ENCODE measurements at places on chromosomes 5 and 9.

GRCh38 chr5:77200663-77201062, 9.8 kb upstream of the PDE8B start:
- DNase-seq = no peak

DNA sequence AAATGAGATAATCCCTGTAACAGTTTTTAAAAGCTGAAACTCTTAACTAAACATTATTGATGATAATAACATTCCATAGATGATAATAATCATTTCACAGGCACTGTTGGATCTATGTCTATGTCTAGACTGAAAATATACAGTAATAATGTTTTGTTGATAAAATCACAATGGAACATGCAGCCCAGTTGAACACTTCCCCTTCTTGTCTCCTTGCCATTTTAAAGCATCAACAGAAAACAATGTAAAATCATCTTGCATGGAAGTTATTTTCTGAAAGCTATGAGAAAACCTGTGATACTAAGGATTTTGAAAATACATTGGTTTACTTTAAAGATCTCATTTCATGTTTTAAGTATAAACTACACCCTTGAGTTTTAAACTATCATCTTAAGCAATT, 1.9 kb downstream of the GAPT start:
- DNase-seq = no peak

- DNase-seq = no peak
Observed at GRCh38 chr9:27460226-27461023, 63.7 kb upstream of the IFNK start.

- DNase-seq = peak; percentile 58
Observed at GRCh38 chr9:34986540-34987047, 3.0 kb upstream of the DNAJB5 start.

GRCh38 chr9:98576354-98576753, 132.4 kb downstream of the GABBR2 start:
- DNase-seq = no peak

DNA sequence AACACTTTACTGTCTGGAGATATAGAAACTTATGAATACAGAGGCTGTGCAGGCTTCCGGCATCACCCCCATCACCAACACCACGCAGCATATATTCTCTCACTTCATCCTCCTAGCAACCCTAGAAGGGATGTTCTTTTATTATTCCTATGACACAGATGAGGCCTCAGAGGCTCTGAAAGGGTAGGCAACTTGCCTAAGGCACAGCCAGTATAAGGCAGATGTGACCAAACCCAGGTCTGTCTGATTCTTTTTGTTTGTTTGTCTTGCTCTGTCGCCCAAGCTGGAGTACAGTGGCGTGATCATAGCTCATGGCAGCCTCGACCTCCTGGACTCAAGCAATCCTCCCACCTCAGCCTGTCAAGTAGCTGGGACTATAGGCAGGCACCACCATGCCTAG, 22.8 kb upstream of the CORO2A start:
- DNase-seq = no peak

GRCh38 chr5:122237906-122238305, 74.1 kb upstream of the SNCAIP start:
- no peak for DNase-seq

DNA sequence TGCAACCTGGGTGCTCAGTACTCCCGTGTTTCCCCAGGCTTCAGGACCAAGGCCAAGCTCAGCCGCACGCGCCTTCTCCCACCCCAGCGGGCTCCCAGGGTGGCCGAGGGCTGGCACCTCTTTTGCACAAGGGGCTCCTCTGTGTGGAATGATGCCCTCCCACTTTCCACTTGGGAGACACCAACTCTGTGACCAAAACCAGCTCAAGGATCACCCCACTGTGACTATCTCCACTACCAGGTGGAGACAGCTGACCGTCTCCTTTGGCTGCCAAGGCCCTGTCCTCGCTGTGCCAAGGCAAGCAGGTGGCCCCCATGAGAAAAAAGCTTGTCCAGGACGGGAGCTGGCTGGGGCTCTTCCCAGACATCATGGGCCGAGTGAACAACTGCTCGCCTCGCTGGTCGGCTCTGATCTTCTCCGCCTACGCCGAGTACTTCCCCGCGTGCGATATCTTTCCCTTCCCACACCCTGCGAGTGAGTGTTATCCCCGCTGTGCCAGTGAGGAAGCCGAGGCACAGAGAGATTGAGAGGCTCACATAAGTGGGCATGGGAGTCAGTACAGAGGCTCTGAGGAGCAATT, 132.8 kb downstream of the ZNF354C start:
- DNase-seq = no peak
